Daoy (cell line): ENCODE measurements at places on chromosomes 7 and 10. TPM values are rescaled to one million over a fixed set of nuclear protein-coding genes. Genes with fewer than 3 reads are reported as not detected.

CRHR2 gene
- total RNA-seq: not detected in 2 replicates

CREB5 gene
- 12.1 and 17.3 TPM in 2 replicates for total RNA-seq

DNA sequence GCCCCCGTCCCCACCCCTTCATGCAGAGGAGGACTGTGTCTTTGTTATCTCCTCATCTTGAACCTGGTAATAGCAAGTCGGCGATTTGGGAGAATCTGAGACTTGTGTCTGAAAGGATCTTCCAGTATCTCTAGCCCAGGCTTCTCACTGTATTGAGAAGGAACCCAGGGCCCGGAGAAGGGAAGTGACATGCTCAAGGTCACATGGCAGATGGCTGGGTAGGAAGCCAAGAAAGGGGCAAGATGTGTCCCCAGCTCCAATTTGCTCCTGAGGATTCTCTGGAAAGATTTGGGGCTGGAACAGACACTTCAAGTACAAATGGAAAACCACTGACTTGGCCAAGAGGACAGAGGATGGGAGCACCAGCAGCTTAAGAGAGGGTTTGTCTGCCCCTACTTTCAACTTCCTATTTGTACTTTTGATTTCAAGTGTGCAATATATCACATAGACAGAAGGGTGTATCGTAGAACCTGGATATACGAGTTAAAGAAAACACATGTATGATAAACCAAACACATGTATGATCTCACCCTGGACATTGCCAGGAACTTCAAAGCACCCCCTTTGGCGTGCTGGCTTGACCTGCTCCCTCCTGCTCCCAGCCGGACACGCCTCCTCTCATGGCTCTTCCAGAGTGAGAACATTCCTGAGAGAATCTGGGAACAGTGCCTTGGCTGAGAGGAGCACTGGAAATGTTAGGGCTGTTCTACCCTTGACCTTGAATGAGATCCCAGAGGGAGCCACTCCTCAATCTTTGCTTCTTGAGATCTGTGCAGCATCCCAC, 79.7 kb downstream of the CDH23 start:
- no peak for DNase-seq

- no peak for DNase-seq
Observed at GRCh38 chr7:135768064-135768463, 19.5 kb upstream of the FAM180A start.

HOXA1 gene
- total RNA-seq: 5.5 and 6.4 TPM in 2 replicates

CFAP46 gene
- total RNA-seq: 3.9 and 4.4 TPM in 2 replicates

TWIST1 gene
- 16.5 and 35.5 TPM in 2 replicates for total RNA-seq

TRPV5 gene
- 0.06 TPM in 1 of 2 replicates, not detected in the other for total RNA-seq

ATG9B gene
- total RNA-seq: not detected in 2 replicates

DNA sequence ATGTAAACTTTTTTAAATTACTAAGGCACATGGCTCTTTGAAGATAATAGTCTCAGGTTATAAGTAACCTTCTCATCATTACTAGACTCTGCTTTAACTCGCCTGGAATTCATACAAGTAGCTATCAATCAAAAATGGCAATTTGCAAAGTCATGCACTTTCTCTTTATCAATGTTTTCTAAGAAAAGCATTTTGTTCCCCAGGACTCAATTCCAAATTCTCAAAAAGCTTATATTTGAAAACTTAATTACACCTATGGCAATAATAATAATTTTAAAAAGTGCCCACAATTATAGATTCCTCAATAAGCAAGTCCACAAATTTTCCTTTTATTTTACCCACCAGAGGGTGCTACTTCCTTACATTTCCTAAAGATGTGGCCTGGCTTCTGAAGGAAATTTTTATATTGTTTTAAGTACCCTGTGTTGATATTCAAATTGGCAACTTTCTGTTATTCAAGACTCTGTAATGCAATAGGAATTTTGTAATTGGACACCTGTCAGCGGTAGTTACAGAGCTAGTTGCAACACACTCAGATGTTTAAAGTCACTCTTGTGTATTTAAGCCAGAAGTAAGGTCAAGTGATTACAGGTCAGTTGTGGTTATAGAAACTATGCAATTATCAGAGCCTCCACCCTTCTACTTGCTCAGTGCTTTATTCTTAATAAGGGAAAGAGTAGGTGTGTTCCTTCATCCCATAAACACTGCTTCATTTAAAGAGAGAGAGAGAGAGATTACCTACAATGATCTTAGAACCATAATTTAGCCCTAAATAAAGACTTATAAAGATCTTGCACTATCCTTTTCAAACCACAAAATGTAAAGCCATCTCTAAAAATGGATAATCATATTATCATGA, 47.1 kb upstream of the HYAL4 start:
- peak; percentile 75 for DNase-seq

- no peak for DNase-seq
Observed at GRCh38 chr10:77978360-77978759, 51.0 kb downstream of the POLR3A start.

P4HA1 gene
- 56.9 and 58.9 TPM in 2 replicates for total RNA-seq

- no peak for DNase-seq
Observed at GRCh38 chr10:86732771-86733170, 23.6 kb upstream of the BMPR1A start.

- DNase-seq: no peak
Observed at GRCh38 chr7:47483604-47484273, 98.2 kb downstream of the TNS3 start.

- peak; percentile 57 for DNase-seq
Observed at GRCh38 chr10:100827819-100828737, 82.7 kb downstream of the PAX2 start.

GRCh38 chr10:4770801-4771553, 55.0 kb upstream of the AKR1E2 start:
- DNase-seq: peak; percentile 78

DNA sequence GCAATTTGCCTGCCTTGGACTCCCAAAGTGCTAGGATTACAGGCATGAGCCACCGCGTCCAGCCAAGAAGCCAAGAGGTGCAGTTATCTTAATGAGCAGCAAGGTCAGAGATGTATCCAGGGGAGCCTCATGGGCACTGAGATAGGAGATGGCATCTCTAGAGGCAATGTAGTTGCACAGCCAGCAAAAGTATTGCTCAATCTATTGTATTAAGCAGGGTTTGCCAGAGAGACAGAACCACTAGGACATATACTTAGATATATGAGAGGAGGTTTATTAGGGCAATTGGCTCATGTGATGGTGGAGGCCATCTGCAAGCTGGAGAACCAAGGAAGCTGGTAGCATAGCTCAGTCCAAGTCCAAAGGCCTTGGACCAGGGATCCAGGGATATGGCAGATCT, 16.3 kb upstream of the VPS26A start:
- no peak for DNase-seq

DNA sequence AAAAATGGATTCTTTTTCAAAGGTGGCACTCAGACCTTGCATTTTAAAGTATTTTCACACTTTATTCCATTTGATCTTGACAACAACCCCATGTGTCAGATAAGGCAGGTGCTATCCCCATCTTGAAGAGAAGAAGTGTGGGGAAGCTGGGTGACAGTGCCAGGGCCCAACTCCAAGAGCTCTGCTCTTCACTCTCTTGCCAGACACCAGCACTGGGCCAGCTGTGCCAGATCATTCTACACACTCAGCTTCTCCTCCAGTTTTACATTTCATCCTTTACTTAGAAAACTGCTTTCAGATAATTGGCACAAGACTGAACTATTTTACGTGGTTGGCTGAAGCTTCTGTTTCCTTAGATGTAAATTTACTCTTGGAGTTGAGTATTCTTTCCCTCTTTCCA, 64.4 kb downstream of the ENO4 start:
- no peak for DNase-seq

DNA sequence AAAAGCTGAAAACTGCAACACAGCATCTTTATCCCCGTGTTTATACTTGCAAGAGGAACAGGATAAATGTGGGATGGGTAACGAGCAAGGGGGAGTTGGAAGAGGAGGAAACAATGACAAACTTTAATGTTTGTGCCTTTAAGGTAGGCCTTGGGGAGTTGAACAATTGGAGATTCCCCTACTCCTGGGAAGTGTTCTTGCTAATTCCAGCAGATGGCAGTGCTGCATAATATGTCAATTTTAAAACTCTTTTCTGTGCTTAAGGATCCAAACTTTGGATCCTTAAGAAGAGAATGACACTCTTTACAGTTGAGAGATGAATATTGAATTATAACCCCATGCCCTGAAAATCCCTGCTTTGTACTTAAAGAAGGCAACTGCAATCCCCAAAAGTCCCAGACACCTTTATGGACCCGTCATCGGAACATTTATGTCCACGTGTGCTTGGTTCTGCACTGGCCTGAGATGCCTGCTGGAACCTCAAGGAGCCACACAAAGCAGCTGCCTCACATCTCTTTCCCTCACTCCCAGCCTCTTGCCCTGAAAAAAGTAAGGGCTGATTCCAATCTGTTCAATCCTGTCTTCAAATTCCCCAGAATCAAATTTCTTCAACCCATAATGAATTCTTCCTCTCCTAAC, 12.0 kb downstream of the IFIT5 start:
- DNase-seq: peak; percentile 38

DNA sequence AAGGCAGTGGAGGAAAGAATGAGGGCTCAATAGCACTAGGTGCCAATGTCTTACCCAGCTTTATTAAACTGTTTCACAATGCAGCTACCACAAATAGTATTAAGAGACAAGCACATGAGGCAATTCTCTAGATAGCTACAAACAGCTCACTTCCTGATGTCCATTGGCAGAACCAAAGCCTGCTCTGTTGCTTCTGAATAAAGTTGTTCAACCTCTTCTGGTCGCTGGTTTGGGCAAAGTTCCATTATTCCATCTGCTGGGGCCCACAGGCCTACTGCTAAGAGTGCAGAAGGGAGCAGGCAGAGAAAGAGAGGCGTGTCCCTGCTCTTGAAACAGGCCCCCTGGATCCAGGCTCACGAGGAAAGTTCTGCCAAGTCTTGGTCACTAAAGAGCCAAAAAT, 173.9 kb downstream of the ZNF438 start:
- DNase-seq: no peak
